ENCODE measurements at places on chromosomes 5 and 9. TPM values are rescaled to one million over a fixed set of nuclear protein-coding genes. Genes with fewer than 3 reads are reported as not detected.

GRCh38 chr9:131728961-131729360, 10.9 kb downstream of the RAPGEF1 start:
- no peak for DNase-seq

- DNase-seq: peak; percentile 89
Measured at GRCh38 chr5:142611154-142611553, 74.7 kb downstream of the FGF1 start.

GRCh38 chr5:141431286-141431685, 979 bp downstream of the PCDHGA12 start:
- DNase-seq: no peak

NMUR2 gene
- total RNA-seq: not detected

SPAG8 gene
- 0.29 TPM for total RNA-seq

GRCh38 chr5:51380603-51381207, 2.5 kb upstream of the ISL1 start:
- DNase-seq: no peak

GRCh38 chr5:28156981-28157380, 1118.6 kb upstream of the CDH9 start:
- DNase-seq: no peak

DNA sequence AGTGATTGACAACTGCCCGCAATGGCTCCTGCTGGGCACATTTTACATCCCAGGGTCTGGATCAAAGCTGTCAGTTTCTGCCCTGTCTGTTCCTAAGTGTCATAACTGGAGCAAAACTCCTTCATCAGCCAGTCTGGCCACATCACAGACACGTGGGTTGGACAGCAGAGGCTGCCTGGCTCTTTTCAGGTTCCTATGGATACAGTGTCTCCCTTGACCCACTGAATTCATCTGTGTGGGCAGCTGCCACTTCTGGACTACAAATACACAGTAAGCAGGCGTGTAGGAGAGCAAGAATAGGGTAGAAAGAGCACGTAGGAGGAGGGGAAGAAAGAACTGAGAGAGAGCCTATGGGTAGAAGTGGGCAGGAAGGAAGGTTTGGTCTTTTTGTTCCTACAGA, 238.0 kb downstream of the ENC1 start:
- DNase-seq: no peak

- no peak for DNase-seq
Measured at GRCh38 chr5:56422076-56422762, 189.1 kb upstream of the ANKRD55 start.

SGCD gene
- total RNA-seq: 2.3 TPM

DNA sequence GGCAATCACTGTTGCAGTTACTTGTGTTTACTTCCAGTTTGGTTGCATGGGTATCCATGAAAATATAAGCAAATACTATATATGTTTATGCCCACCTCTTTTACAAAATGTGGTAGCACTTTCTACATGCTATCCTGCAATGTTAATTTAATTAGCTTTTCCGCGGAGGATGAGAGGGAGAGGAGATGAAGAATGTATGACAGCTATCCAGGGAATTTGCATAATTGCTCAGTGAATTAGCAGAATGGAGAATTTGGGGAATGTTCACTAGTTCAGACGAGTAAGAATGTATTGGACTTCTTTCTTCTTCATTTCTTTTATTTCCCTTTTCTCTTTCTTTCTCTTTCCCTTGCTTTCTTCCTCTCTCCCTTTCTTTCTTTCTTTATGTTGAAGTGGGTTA, 140.7 kb upstream of the SLC28A3 start:
- no peak for DNase-seq

- no peak for DNase-seq
Measured at GRCh38 chr9:19690128-19690527, 98.7 kb downstream of the SLC24A2 start.

DNA sequence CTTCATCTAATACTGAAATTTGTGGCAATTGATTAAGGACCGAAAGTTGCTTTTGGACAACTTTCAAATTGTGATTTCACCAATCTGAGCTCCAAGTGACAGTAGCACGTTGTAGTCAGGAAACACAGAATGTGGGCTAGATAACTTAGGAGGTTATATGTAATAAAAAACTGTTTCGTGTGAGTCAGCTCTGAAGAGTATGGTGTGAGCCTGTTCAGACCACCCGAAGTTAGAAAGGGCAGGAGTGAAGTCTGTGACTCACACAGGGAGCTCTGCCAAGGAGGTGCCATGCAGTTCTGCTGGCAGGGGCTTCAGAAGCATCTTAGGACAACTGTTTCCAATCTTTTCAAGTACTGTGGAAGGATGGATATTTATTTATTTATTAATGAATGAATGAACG, 16.4 kb upstream of the ZBTB34 start:
- no peak for DNase-seq

DNA sequence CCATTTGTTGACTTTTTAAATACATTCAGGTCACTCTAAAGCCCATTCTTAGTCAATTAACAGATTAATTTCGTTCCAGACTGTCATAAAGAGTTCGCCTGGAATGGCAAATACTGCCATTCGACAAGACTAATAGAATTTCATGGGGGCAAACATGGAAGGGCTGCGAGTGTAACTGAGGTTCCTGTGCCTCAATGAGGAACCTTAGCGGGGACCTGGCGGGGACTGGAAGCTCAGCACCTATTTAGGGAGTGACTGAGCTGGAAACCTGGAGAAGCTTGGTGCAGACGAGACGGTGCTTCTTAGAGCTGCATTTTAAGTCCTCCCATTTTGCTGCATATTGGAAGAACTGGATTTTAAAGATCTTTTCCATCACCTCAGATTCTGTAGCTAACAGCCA, 3.4 kb downstream of the VCAN start:
- no peak for DNase-seq

- DNase-seq: no peak
Measured at GRCh38 chr9:105964156-105964555, 269.8 kb downstream of the TMEM38B start.

AHRR gene
- 4.1 TPM for total RNA-seq

ENTREP1 gene
- total RNA-seq: 12.7 TPM

SPATA31E1 gene
- not detected for total RNA-seq
